ENCODE measurements at places on chromosomes 1 and 21. TPM values are rescaled to one million over a fixed set of nuclear protein-coding genes. Genes with fewer than 3 reads are reported as not detected.

- no peak for DNase-seq
- no peak overlapping the region for H3K27ac ChIP-seq
- H3K36me3 ChIP-seq: no peaks in the 10 kb centered on the region
- H3K27me3 ChIP-seq: no peaks in the 10 kb centered on the region
- no peak overlapping the region for H3K4me3 ChIP-seq
These were observed 25.1 kb downstream of the C2CD2 start for GRCh38 chr21:41928621-41929220.

DNA sequence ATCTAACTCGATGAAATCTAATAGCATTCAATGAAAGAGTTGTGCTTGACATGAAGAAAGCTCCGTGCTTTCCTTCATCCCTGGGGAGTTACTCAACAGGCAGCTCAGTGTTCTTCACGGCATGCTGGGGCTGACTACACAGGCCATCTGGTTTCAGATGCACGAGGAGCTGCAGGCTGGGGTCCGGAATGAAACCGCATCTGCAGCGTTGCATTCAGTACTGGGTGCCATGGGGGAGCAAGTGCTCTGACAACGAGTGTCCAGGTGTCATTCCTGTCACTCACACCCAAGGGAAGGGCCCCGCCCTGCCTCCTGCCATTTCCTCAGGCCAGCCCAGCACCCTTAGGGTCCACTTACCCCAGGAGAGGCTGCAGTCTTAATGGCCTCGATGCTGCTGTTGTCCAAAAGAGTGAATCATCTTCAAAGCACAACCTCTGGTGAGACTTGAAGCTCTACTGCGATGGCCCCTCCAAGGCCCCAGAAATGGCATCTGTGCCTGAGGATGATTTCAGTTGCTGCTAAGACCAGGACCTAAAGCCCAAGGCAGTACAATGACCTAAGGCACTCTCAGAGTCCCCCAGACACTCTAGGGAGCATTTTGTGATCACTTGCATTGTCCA, 61.4 kb downstream of the STUM start:
- H3K27me3 ChIP-seq: peaks cover 13% of the 10 kb centered on the region
- H3K27ac ChIP-seq: no peak overlapping the region
- no peaks in the 10 kb centered on the region for H3K36me3 ChIP-seq

DNA sequence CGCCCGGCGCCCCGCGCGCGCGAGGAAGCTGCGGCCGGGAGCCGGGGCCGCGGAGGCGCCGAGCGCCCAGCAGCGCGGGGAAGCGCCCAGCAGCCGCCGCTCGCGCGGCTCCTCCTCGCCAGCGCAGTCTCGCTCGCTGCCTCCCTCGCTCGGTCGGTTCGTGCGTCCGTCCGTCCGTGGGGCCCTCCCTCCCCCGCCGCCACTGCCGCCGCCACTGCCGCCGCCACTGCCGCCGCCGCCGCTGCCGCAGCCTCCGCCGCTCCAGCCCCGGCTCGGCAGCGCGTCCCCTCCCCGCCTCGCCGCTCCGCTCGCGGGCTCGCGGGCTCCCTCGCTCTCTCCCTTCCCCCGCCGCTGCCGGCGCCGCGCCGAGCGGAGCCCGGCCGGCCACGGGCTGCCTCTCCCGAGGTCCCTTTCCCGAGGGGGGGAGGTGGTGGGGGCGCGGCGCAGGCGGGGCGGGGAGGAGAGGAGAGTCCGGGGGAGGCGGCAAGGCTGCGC, at the start of gene KCND3:
KCND3 (minus strand) TSS at position 138 of the 495 bp plus-strand sequence.
- H3K36me3 ChIP-seq: no peaks in the 10 kb centered on the region
- H3K27ac ChIP-seq: no peak within 1 kb of the TSS
- H3K27me3 ChIP-seq: peaks cover 55% of the 10 kb centered on the region

DNA sequence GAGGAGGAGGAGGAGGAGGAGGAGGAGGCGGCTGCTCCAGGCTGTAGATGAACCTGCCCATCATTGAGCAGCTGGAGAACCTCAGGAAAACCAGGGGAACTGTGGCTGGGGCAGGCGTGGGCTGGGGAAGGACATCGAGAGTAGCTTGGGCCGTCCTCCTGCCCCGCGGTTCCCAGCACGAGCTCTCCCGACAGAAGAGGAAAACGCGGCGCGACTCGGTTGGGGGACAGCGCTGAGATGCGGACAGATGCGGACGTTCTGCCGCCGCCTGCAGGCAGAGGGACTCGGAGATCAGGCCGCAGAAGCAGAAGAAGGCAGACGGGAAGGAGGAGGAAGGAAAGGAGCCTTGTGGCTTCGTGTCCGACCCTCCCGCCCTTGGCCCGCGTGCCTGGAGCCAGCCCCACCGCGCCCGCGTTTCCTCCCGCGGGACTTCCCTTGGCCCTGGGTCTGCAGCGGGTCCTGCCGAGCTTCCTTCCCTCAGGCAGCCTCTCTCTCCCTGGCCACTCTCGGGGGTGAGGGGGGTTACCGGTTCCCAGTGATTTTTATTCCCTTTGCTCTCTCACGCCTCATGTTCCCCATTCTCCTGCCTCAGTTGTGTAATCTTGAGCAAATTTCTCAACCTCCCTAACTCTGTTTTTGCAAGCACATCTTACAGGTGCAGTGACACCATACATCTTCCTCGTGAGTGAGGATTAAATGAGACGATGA, 1.7 kb upstream of the TNFRSF9 start:
- H3K27me3 ChIP-seq: no peaks in the 10 kb centered on the region
- no peak overlapping the region for H3K4me3 ChIP-seq
- peaks cover 14% of the 10 kb centered on the region for H3K4me1 ChIP-seq
- H3K36me3 ChIP-seq: no peaks in the 10 kb centered on the region

- no peak overlapping the region for H3K27ac ChIP-seq
- H3K4me1 ChIP-seq: no peaks in the 10 kb centered on the region
- DNase-seq: no peak
- H3K36me3 ChIP-seq: no peaks in the 10 kb centered on the region
- H3K4me3 ChIP-seq: no peak overlapping the region
These were observed 315.4 kb downstream of the DSCAM start for GRCh38 chr21:40531431-40532110.

DNA sequence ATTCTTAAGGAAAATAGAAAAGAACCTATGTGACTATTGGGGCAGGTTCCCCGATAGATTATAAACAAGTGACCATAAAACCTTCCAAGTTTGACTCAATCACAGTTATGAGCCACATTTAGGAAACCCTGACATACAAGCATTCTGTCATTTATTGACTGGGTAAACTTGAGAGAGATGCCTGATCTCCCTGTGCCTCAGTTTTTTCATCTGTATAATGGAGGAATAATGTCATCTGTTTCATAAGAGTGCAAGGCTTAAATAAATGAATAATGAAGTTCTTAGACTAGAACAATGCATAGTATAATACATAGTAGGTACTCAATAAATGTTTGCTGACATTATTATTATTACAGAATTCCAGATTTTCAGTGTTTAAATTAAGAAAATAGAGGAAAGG, 18.9 kb upstream of the EEIG2 start:
- H3K4me1 ChIP-seq: no peaks in the 10 kb centered on the region
- no peak for DNase-seq
- H3K27ac ChIP-seq: no peak overlapping the region
- no peaks in the 10 kb centered on the region for H3K36me3 ChIP-seq
- no peaks in the 10 kb centered on the region for H3K27me3 ChIP-seq
- H3K4me3 ChIP-seq: no peak overlapping the region

DNA sequence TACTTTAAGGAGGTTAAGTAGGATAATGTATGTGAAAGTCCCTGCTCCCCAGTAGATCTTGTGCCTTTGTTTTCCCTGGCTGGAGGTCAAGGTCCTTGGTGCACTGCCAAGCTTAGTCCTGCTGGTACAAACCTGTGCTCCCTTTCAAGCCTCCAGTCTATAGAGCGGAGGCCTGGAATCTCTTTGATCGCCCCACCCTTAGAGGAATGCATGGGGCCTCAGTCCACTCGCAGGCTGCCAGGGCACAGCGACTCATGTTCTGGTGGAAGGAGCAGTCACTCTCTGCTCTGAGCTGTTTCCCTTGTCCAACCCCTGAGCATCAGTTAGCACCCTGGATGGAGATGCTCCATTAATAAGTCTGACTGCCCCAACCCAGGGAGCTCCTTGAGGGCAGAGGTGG, 121.8 kb downstream of the HMGB4 start:
- H3K27me3 ChIP-seq: peaks cover 29% of the 10 kb centered on the region
- H3K27ac ChIP-seq: no peak overlapping the region
- no peaks in the 10 kb centered on the region for H3K36me3 ChIP-seq
- H3K4me1 ChIP-seq: no peaks in the 10 kb centered on the region

DNA sequence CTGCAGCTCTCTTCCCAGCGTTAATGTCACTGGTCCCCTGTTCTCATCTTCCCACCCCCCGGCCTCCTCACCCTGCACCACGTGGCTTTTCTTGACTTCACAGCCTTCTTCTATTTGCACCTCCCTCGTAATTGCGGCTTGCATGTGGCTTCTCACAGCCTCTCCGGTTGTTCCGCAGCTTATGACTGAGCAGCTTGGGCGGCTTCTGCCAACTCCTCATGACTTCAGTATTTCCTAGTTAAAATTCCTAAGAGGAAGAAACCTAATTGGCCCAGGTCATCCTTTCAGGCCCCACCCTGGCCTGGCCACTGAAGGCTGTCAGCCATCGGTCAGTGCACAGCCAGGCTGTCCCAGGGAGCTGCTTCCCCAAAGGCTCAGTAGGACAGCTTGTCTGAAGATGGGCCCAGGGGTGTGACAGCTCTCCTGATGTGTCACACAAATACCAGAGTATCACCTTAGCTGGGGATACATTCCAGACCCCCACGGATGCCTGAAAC, 8.6 kb upstream of the RERE start:
- no peak overlapping the region for H3K27ac ChIP-seq
- no peaks in the 10 kb centered on the region for H3K27me3 ChIP-seq
- DNase-seq: no peak
- no peak overlapping the region for H3K4me3 ChIP-seq
- H3K36me3 ChIP-seq: no peaks in the 10 kb centered on the region
- H3K4me1 ChIP-seq: peaks cover 14% of the 10 kb centered on the region

Gene SPATC1L
- total RNA-seq: 32.7 TPM

Gene OR10Z1
- total RNA-seq: not detected

Data from PC-9 (cell line).